ENCODE measurements at places on chromosomes 16 and 17. TPM values are rescaled to one million over a fixed set of nuclear protein-coding genes. Genes with fewer than 3 reads are reported as not detected.

TBC1D28 gene
- not detected for total RNA-seq

ABCC11 gene
- 0.52 TPM for total RNA-seq

- no peak for DNase-seq
These were observed 53.7 kb upstream of the METRNL start for GRCh38 chr17:83025636-83026280.

DNA sequence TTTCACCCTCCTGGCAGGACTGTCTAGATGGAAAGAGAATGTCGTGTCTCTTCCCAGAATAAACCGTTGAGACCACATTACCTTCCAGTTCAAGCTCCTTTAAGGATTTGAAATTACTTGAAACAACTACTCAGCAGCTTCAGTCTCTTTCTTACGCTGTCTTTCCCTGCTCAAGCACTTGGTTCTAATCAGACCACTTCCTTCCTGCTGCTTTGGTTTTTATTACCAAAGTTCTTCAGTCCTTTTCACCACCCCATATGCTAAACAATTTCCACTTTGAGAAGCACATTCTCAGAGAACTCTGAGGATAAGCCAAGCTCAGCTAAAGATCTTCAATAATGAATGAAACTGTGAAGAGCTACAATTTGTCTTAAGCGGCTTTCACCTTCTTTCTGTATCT lies 105.4 kb downstream of the STX8 start:
- no peak for DNase-seq
